Stimulated activated CD8-positive, alpha-beta memory T cell treated with anti-CD3 and anti-CD28 coated beads, Interleukin-4, amount 100 ng/mL, for 1 hour (primary cell): ENCODE measurements at places on chromosomes 6 and 20.

- DNase-seq = no peak
These were observed 122.2 kb upstream of the TNFAIP3 start for GRCh38 chr6:137744877-137745276.

- no peak for DNase-seq
These were observed 735.7 kb downstream of the KIF16B start for GRCh38 chr20:15837563-15837962.

DNA sequence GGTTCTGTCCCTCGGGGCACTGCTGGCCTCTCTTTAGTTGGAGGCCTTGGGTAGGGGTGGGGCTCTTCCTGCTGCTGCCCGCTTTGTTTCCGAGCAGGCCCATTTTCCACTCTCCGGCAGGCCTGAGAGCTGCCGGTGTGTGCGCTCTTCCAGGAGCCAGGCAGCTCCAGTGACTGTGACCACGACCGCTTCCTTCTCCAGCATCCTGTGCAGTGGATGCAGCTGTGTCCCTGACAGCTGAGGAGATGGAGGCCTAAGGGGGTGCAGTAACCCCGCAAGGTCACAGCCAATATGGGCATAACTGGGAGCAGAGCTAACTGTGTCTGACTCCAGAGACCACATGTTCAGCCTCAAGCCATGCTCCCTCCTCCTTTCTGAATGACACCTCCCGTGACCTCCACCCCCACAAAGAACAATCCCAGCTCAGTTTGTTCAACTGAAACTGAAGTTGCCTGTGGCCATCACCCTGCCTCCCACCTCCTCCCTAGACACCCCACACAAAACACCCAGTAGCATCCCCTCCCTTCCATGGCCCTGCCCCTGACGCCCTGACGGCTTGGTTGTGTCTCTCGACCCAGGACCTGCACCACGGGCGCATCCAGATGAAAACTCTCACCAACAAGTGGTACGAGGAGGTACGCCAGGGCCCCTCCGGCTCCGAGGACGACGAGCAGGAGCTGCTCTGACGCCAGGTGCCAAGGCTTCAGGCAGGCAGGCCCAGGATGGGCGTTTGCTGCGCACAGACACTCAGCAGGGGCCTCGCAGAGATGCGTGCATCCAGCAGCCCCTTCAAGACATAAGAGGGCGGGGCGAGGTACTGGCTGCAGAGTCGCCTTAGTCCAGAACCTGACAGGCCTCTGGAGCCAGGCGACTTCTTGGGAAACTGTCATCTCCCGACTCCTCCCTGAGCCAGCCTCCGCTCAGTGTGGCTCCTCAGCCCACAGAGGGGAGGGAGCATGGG lies 27.8 kb downstream of the SPATA2 start:
- DNase-seq = no peak

DNA sequence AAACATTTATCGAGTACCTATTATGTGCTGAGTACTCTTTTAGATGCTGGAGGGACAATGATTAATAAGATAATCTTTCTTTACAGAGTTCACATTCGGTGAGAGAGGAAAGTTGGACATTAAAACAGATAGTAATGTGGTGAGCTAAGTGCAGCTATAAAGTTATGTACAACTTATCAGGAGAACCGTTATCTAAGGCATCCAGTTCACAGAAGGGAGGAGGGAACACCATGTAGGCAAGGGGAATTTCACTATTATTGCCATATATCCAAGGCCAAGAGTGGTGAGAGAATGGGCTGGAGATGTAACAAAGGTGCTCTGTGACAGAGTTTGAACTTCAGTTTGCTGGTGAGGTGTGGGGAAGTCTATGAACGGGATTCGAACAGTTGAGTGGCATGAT lies 105.8 kb downstream of the CARMIL1 start:
- no peak for DNase-seq

GRCh38 chr20:47675190-47676142 lies 109.8 kb downstream of the SULF2 start:
- DNase-seq = no peak

- no peak for DNase-seq
These were observed 559.4 kb upstream of the MANEA start for GRCh38 chr6:95017922-95018321.

- no peak for DNase-seq
These were observed 80.2 kb downstream of the IRAK1BP1 start for GRCh38 chr6:78947529-78947928.
